Activated CD4-positive, alpha-beta T cell treated with anti-CD3 and anti-CD28 coated beads for 48 hours (primary cell): ENCODE measurements at places on chromosomes 7 and 10.

DNA sequence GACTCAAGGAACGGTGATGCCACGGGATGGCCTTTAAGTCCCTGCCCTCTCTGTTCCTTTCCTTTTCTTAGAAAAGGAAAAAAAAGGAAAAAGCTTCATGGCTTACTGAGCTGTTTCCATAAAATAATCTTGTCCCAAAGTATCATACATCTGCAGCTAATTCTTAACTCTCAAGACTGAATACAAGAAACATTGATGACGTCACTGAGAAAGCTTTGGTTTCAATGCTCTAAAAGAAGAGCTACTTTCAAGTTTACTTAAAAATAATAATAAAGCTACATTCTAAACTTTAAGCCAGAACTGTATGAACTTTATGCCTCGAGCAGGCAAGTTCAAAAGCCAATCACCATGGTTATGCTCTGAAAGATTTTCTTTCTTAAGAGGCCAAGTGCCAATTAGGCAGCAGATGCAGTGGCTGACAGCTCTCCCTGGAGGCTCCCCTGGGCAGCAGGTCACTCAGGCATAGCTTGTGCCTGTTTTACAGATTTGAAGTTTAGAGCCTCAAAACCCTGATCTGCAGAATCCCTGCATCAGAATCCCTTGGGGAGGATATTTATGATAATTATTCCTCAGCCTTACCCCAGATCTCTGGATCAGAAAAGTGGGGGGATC lies 165.0 kb downstream of the CHN2 start:
- DNase-seq = no peak

DNA sequence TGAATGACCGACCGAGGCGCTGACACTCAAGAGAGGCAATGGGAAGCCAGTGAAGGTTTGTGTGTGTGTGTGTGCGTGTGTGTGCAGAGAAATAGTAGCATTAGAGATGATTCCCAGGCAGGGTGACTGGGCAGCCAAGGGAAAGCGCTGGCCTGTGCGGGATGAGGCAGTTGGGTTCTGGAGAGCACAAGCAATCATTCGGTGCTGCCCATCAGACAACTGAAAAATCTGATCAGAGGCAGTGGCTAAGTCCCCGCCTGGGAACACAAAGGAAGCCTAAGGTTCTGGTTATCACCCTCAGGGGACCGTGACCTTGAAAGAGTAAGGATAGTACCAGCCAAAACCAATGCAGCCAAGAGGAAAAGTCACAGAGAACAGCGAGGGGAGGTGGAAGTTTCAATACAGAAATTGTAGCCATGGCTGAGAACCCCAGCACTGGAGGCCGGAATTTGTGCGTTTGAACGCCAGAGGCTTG lies 868 bp upstream of the PDCD4 start:
- DNase-seq = no peak

- no peak for DNase-seq
These were observed 402.9 kb downstream of the MAGI2 start for GRCh38 chr7:79050603-79051002.

GRCh38 chr7:141949021-141949420 lies 2.2 kb upstream of the CLEC5A start:
- DNase-seq = no peak

DNA sequence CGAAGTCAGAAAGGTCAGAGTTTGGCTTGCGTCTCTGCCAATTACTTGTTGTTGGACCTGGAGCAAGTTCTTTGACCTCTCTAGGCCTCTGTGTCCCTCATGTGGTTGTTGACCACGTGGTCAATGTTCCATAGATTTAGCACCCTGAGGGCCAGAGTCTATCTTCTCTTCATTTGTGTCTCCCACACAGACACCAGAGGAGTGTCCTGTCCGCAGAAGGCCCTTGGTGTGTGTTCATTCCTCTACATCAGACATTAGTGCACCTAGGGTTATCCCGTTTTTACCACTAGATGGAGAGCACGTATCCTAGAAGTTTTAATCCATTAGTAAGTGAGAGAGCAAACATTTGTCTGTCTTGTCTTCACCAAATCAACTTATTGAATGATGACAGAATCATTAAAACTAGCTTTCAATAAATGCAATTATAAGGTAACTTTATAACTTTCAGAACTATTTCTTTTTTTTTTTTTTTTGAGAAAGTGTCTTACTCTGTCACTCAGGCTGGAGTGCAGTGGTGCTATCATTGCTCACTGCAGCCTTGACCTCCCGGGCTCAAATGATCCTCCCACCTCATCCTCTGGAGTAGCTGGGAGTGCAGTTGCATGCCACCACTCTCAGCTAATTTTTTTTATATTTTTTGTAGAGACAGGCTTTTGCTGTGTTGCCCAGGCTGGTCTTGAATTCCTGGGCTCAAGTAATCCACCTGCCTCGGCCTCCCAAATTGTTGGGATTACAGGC lies 122.5 kb upstream of the ANKRD1 start:
- DNase-seq = no peak

- no peak for DNase-seq
These were observed 63.5 kb downstream of the LGI1 start for GRCh38 chr10:93821051-93821772.
